Right lung (tissue), 10 donors: ENCODE measurements at places on chromosomes 2 and 18.

DNA sequence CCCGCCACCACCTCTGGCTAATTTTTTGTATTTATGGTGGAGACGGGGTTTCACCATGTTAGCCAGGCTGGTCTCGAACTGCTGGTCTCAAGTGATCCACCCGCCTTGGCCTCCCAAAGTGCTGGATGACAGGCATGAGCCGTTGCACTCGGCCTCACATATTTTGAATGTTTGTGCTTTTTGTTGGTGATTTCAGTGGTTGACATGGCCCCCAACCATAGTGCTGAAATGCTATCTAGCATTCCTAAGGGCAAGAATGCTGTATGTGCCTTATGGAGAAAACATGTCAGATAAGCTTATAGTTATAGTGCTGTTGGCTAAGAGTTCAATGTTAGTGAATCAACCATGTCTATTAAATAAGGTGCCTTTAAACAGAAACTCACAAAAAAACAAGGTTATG is 8.9 kb downstream of the ZAP70 start:
- no peak for DNase-seq

GRCh38 chr2:13056259-13056843 is 339.6 kb downstream of the TRIB2 start:
- DNase-seq, result peak; percentile 20

- DNase-seq, result no peak
Observed at GRCh38 chr2:109516445-109517117, 97.2 kb downstream of the SEPTIN10 start.

DNA sequence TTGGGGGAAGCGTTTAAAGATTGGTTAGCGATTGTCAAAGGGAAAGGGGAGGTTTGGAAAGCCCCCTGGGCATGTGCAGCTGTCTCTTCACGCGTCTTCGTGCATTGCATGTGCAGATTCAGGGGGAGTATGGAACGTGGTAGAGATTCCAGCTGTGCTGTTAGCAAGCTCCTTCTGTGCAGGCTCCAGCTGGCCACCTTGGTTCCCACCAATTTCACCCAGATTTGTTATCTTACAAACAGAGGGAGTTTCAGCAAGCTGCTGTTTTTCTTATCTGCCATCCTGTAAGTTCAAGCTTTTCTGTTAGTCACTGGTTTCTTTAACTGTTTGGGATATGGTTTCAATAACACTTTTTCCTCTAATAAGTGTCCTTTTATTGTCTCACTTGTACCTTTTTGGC is 30.4 kb downstream of the FARP2 start:
- DNase-seq, result no peak

DNA sequence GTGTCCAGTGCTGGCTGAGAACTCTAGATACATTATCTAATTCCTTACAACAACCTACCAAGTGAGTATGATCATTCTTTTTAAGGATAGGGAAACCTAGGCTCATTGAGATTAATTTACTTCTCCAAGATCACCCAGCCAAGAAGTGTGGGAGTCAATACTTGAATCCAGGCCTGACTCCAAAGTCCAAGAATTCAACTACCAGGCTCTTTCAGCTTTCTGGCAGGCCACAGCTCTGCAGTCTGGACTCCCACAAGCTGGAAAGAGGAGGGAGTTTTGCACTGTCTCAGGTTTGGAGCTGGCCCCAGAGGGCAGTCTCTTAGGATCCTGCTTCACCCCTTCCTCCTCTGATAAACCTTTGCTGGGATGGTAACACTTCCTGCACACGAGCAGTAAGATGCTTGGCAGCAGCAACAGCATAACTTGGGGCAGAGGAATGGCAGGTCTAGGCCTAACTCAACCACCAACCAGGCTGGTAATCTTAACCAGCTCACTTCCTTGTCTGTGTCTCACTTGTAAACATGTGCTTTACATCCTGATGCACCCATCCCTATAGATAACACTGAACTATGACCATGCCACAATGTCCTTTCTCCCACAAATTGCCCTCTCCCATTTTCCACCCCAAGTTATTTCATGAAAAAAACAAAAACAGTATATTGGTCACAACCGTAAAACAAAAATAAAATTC is 111.1 kb upstream of the ACAA2 start:
- DNase-seq, result no peak

DNA sequence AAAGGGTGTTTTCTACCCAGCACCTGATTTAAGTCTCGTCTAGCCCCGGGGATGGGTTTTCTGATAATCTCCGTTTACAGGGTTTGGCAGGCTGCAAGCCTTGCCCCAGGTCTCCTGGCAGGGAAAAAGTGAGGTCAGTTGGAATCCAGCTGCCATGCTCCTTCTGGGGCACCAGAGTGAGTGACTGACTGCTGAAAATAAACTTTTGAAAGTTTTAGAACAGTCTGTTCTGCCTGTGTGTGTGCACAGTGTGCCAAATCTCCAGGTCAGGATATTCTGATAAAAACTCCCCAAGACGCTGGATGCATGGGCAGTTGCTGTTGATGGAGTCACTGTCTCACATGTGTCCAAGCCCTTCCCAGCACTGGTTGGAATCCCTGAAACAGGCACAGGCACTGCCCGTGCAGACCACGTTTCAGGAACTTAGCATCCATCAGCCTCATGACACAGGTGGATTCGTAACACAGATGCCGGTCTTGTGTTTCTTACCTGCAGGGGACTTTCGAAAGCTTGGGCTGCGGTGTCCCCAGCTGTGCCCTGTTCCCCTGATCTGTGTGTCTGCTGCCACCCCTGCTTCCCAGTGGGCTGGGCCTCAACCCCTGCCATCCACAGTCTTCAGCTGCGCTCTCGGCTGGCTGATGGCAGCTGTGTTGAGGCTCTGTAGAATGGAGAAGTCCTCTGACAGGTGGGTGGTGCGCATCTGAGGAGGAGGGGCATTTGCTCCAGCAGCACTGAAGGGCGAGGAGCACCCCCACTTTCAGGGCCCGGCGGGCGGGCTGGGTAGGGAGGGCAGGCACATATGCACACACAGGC is 65.0 kb downstream of the SH3RF3 start:
- no peak for DNase-seq

- no peak for DNase-seq
Observed at GRCh38 chr2:71690876-71691475, 237.6 kb downstream of the DYSF start.
